ENCODE measurements at places on chromosomes 1 and 21.

GRCh38 chr1:226310637-226311195 is 1.8 kb upstream of the LIN9 start:
- no peak overlapping the region for H3K4me3 ChIP-seq
- DNase-seq, result no peak
- H3K27me3 ChIP-seq, result peaks cover 3% of the 10 kb centered on the region
- H3K36me3 ChIP-seq, result peaks cover 3% of the 10 kb centered on the region

DNA sequence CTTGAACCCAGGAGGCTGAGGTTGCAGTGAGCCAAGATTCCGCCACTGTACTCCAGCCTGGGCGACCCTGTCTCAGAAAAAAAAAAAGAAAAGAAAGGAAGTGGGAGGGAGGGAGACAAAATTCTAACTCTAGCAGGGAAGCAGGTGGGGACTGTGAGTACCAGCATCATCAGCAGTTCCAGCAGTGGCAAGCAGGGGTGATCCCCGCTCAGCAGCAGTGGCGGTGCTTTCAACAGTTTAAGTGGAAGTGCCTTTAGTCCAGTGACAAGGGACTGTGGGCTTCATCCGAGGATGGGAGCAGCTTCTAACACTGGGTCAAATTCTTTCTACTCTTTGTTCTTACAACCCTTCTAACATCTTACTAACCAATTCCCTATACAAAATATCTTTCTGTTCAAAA is 858.1 kb upstream of the ADAMTS5 start:
- no peaks in the 10 kb centered on the region for H3K4me1 ChIP-seq
- no peak for DNase-seq
- H3K36me3 ChIP-seq, result no peaks in the 10 kb centered on the region
- no peak overlapping the region for H3K4me3 ChIP-seq

DNA sequence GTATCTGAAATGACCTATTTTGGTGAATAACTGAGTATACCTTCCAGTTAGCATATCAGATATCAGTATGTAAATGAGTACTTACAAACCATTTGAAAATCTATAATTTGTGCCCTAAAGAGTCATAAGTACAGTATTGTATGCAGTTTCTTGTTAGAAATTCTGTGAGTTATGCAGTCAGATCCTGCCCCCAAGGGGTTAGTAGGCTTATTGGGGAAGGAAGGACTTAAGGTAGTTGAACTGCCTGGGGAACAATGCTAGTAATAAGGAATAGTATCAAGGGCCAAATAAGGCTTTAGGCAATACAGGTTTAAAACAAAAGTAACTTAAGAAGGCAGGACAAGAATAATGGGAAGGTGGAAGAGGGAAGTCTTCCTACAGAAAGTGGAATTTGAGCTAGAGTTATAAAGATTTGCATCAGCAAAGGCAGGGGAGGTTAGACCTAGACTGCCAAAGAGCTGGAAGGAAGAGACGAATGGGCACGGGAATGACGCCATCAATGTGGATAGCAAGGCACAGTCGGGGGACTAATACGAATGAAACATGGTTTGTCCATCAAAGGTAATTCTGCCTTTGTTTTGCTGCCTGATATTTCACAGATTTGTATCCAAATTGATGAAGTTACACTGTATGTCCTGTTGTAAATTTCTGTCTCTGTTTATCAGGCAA is 182.9 kb upstream of the DPYD start:
- no peak for DNase-seq
- peak overlapping the region; percentile 85 for H3K27ac ChIP-seq
- no peak overlapping the region for H3K4me3 ChIP-seq
- H3K4me1 ChIP-seq, result peaks cover 19% of the 10 kb centered on the region
- H3K36me3 ChIP-seq, result peaks cover 7% of the 10 kb centered on the region
- H3K27me3 ChIP-seq, result no peaks in the 10 kb centered on the region

DNA sequence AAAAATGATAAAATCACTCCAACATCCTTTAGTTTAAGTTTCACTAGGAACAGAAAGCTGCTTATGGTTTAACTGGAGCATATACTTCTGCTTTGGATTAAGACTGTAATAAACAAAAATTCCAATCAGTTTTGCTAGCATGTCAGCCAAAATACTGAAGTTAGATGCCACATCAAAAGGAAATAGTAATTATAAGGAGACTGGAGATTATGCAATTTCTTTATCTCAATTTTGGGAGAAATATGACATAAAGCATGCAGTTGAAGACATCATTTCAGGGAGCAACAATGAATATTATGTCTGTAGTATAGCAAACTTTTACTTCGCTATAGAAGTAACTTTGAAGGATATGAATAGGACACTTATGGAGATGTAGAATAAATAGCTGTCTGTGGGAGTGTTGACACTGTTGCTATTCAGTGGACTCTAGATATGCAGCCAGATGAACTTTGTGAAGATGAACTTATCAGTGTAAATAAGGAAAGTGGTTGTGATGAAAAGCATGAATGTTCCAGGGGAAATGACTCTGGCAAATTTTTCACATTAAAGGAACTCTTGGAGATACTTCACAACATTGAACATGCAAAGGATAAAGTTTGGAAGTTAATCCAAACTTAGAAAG is 107.8 kb downstream of the RABGAP1L start:
- H3K36me3 ChIP-seq, result no peaks in the 10 kb centered on the region
- H3K27ac ChIP-seq, result no peak overlapping the region
- no peaks in the 10 kb centered on the region for H3K4me1 ChIP-seq
- no peak overlapping the region for H3K4me3 ChIP-seq
- DNase-seq, result no peak
- no peaks in the 10 kb centered on the region for H3K27me3 ChIP-seq

- no peak for DNase-seq
- H3K4me3 ChIP-seq, result no peak overlapping the region
Observed at GRCh38 chr21:29708401-29708800, 231.4 kb downstream of the GRIK1 start.

DNA sequence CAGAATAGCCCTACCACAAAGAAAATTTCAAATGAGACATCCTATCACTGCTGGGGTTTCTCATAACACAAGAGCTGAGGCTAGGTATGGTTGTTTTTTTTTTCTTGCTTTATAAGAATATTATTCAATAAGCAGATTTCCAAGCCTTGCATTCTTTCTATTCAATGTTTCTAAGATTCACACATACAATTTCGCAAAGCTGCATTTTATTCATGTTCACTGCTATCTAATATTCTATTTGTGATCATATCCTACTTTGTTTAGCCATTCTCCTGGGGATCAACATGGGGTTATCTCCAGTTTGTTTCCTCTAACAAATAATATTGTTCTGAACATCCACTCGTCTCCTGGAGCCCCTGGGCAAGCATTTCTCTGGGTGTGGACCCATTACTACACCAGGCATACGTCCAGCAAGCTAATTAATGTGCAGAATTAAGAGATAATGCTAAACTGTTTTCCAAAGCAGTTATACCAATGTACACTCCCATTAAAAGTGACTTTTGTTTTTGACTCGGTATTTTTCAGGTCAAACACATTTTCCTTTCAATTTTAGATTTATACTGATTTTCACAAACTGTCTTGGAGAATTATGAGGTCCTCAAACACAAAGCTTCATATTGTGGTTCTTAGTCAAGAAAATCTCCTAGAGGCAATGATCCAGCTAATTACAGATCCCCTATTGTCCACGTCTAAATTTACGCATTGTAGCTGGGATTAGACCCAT is 15.7 kb upstream of the HLCS start:
- no peak overlapping the region for H3K4me3 ChIP-seq
- peaks cover 11% of the 10 kb centered on the region for H3K36me3 ChIP-seq

DNA sequence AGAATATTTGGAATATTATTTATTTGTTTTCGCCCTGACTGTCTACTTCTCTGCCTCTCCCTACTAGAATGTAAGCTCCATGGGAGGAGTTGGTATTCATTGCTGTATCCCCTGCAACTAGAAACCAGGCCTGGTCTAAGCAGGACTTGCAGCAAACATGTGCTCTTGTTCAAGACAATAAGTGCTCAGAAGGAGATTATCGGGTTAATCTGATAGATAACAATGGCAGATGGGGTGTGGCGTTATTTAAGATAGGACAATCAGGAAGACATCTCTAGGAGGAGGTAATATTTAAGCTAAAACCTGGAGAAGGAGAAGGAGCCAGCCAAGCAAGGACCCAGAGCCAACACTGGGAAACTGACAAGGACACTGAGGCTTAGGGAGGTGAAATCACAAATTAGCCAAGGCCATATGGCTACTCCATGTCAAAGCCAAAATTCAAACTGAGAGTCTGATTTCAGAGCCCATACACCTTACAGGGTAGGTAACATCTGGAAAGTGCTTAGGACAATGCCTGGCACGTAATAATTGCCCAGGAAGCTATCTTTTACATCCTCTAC is 41.5 kb downstream of the STYXL2 start:
- peaks cover 5% of the 10 kb centered on the region for H3K27me3 ChIP-seq
- H3K36me3 ChIP-seq, result no peaks in the 10 kb centered on the region
- H3K4me1 ChIP-seq, result peaks cover 49% of the 10 kb centered on the region
- no peak overlapping the region for H3K27ac ChIP-seq
- no peak overlapping the region for H3K4me3 ChIP-seq

DNA sequence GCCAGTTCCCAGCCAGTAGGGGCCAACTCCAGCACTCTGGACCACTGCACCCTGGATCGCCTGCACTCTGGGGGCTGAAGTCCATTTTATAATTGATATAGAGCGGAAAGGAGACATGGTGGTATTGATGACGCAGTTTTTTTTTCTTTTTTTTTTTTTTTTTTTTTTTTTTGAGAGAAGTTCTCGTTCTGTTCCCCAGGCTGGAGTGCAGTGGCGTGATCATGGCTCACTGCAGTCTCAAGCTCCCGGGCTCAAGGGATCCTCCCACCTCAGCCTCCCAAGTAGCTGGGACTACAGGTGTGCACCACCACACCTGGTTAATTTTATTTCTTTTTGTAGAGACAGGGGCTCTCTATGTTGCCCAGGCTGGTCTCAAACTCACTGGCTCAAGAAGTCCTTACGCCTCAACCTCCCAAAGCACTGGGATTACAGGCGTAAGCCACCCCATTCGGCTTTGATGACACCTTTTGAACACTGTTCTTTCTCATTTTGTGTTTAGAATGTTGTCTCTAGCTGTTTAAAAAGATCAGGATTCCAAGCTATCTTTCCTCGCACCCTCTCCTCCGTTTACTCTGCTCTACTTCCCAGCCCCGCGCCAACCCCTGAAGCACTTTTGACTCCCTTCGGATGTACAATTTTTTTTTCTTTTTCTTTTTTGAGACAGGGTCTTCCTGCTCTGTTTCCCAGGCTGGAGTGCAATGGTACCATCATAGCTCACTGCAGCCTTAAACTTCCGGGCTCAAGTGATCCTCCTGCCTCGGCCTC is 960 bp downstream of the MX2 start:
- no peak overlapping the region for H3K4me3 ChIP-seq
- no peaks in the 10 kb centered on the region for H3K36me3 ChIP-seq
- no peak for DNase-seq
- peaks cover 19% of the 10 kb centered on the region for H3K27me3 ChIP-seq

- H3K4me3 ChIP-seq, result no peak overlapping the region
- no peaks in the 10 kb centered on the region for H3K36me3 ChIP-seq
- H3K27me3 ChIP-seq, result peaks cover 12% of the 10 kb centered on the region
Observed at GRCh38 chr1:205925736-205926135, 17.5 kb downstream of the SLC26A9 start.

DNA sequence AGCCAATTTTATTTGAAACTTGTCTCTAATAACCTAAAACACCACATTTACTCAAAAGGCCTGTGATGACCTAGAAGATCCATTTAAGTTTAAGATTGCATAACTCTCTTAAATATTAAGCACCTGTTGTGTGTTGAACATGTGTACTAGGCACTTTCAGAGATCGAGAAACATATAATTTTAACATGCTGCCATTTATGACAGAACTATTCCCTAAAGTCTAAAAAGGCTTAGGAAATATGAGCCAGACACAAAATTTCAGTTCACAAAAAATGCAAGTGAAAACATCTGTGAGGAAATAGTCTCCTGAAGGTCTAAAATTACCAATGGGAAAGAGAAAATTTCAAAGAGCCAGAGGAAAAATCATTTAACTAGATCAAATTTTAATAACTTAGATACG is 37.7 kb downstream of the CEP170 start:
- H3K27me3 ChIP-seq, result no peaks in the 10 kb centered on the region
- H3K36me3 ChIP-seq, result peaks cover 91% of the 10 kb centered on the region
- DNase-seq, result no peak
- no peak overlapping the region for H3K4me3 ChIP-seq
- no peaks in the 10 kb centered on the region for H3K4me1 ChIP-seq

DNA sequence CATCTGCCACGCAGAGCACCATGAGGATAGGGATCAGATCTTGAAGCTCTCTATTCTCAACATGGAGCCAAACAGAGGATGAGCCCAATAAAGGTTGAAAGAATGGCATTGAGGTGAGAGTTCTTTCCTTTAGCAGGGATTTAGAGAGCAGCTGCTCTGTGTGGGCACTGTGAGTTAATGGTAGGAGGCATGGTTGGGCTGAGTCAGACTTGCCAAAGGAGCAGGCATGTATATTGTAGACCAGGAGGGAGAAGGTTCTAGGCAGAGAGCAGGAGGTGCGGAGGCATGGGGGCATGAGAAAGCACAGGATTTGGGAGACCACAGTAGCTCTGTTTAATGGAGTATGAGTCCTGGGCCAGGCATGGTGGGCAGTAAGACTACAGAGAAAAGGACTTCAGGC is 32.0 kb downstream of the TMEM53 start:
- peaks cover 42% of the 10 kb centered on the region for H3K36me3 ChIP-seq
- peaks cover 8% of the 10 kb centered on the region for H3K27me3 ChIP-seq
- no peak for DNase-seq
- H3K4me1 ChIP-seq, result peaks cover 98% of the 10 kb centered on the region

GRCh38 chr1:106680216-106680615 is 376.3 kb upstream of the PRMT6 start:
- no peak overlapping the region for H3K27ac ChIP-seq
- H3K36me3 ChIP-seq, result no peaks in the 10 kb centered on the region
- no peak overlapping the region for H3K4me3 ChIP-seq

GRCh38 chr1:7501723-7502603 is 269.1 kb upstream of the VAMP3 start:
- no peaks in the 10 kb centered on the region for H3K27me3 ChIP-seq
- H3K4me3 ChIP-seq, result no peak overlapping the region
- no peak overlapping the region for H3K27ac ChIP-seq
- H3K4me1 ChIP-seq, result peaks cover 5% of the 10 kb centered on the region
- no peaks in the 10 kb centered on the region for H3K36me3 ChIP-seq

DNA sequence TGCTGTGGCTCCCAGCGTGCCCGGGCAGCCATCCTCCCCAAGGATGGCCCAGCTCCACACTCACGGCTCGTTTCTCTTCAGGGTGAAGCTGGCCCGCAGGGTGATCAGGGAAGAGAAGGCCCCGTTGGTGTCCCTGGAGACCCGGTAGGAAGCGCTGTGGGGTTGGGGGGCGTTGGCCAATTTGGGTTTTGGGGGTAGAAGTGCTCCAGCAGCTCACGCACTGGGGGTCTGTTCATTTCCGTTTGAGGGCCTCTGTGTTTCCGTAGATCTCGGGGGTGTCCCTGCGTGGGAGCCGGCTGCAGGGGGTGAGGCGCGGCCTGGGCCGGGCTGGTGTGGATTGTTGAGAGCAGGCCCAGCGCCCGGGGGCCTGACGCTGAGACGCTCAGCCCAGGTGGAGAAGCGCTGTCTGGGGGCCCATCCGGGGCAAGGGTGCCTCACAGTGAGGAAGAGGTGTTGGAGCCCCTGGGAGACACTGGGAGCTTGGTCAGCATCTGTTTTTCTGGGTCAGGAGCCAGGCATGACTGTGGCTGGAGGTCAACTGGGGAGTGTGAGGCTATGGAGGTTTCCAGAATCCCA is 12.6 kb downstream of the COL6A1 start:
- DNase-seq, result peak; percentile 1
- H3K4me1 ChIP-seq, result peaks cover 11% of the 10 kb centered on the region
- H3K27me3 ChIP-seq, result no peaks in the 10 kb centered on the region
- no peak overlapping the region for H3K27ac ChIP-seq
- no peak overlapping the region for H3K4me3 ChIP-seq
- H3K36me3 ChIP-seq, result peaks cover 10% of the 10 kb centered on the region
